ENCODE measurements at places on chromosomes 7 and 10. TPM values are rescaled to one million over a fixed set of nuclear protein-coding genes. Genes with fewer than 3 reads are reported as not detected.

Gene PTPN20
- total RNA-seq, result not detected

Gene H2BK1
- total RNA-seq, result not detected

Gene CTBP2
- total RNA-seq, result 183 TPM

Gene CHRM2
- not detected for total RNA-seq

Gene VPS37D
- 15.6 TPM for total RNA-seq

Gene GLI3
- total RNA-seq, result 9.0 TPM

Gene AGR2
- total RNA-seq, result 56.3 TPM

Gene FAM237B
- total RNA-seq, result not detected

Gene C10orf67
- 0.38 TPM for total RNA-seq

Gene DYNC1I1
- total RNA-seq, result 2.6 TPM
